GM18507 (cell line): ENCODE measurements at places on chromosomes 4 and X.

DNA sequence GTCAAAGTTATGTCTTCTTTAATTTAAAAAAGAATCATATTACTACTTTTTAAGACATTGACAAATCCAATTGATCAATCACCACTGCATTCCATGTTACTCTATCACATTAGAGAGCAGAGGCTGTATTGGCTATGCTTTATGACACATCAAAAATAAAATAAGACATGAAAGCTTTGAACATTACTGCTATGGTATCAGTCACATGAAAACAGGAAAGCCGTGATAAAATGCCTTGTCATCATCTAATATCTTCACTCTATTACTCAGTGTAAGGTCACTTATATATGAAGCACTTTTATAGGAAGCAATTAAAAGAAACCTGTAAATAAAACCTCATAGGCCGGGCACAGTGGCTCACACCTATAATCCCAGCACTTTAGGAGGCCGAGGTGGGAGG, 27.7 kb upstream of the CEP135 start:
- DNase-seq: no peak

DNA sequence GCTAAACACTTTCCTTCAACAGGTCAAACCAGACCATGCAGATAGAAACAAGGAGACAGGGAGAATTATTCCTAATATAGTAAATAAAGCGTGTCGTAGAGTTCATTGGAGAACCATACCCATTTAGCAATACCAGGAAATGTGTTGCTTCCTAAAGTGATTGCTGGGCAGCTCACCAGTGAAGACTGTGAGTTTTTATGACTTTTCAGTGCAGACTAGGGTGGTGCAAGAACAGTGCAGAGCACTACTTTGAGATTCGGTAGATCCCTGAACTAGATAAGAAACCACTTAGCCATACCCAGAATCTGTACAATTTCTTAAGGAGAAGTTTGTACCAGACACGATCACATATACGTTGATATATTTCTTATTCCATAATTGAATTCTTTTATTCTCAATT, 87.4 kb downstream of the EMCN start:
- no peak for DNase-seq

DNA sequence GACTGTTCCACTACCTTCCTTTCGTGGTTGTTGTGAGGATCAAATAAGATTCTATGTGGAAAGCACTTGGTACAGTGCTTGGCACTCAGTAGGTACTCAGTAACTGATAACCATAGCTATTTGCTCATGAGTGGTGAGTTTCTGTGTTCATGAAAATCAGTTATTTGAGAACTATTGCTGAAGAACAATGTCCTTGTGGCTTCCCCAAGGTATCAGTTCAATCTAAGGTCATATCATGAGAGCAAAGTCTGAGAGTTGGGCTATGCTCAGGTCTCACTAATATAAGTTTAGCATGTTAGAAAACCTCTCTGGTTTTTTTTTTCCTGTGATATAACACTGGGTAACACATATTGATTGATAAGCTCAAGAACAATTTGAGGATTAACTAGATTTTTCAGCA, 147.8 kb downstream of the GRIA3 start:
- DNase-seq: no peak

DNA sequence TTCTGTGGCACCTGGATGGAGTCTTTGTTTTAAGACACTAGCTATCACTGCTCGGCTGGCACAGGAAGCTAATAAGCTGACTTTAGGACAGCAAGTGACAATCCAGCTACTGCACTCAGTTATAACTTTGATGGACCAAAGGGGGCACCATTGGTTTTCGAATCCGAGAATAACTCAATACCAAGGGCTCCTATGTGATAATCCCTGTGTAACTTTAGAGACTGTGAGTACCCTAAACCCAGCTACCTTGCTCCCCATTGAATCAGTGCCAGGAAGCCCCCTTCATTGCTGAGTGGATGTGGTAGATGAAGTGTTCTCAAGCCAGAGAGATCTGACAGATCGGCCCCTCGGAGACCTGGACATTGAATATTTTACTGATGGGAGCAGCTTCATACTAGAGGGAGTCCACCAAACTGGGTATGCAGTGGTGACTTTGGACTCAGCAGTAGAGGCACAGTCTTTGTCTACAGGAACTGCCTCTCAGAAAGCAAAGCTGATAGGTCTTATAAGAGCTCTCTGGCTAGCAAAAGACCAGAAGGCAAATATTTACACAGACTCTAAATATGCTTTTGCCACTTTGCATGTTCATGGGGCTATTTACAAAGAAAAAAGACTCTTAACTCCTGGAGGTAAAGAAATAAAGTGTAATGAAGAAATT, 35.5 kb upstream of the UGT2B7 start:
- DNase-seq: no peak

- DNase-seq: no peak
These were observed 4.8 kb downstream of the TBC1D14 start for GRCh38 chr4:6914448-6914847.

DNA sequence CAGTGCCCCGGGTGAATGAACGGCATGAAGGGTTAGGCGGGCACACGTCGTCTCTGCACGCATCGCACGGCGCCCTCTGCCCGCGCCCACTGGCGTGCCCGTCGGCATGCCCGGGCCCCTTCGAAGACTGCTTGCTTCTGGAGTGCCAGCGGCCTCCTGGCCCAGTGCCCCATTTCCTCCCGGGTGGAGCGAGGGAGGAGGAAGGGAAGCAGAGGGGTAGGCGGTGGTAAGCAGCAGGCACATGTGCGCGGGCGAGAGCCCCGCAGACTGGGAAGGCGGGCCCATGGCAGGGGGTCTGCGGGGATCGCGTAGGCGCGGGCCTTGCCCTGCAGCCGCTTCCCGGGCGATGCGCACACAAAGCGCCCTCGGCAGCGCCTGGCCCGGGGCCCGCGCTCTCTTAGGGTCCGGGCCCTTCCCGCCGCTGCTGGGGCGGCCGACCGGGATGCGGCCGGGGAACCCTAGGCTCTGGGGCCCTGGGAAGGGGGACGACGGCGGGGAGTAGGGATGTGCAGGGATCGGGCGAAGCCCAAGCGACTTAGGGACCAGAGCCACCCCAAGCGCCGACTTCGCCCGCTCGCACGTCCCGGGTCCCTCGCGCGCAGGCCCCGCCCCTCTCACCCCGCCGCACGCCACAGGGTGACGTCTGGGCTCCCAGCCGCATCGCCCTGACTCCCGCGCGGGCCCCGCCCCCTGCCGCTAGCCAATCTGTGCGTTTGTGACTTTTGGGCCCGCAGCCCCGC, 866 bp upstream of the EMD start:
- DNase-seq: peak; percentile 47

GRCh38 chr4:101948951-101949350, 158.4 kb downstream of the BANK1 start:
- DNase-seq: no peak

GRCh38 chrX:151870602-151871001, 42.1 kb upstream of the MAGEA4 start:
- DNase-seq: no peak

DNA sequence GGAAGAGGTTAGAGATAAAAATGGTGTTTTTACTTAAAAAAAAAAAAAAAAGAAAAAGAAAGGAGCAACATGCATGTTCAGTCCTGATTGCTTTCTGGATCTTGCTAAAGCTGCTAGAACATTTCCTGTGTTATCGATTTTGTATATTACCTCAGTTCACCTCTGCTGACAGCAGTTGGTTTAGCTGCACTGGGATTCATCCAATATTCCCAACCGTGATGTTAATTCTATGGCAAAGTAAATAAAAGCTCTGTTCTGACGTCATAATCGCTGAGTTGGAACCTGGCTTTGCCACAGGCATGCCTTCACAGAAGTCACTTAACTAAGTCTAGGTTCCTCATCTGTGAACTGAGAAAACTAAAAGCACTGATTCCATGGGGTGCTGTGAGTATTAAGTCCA, 90.7 kb upstream of the SORBS2 start:
- DNase-seq: no peak

- DNase-seq: no peak
These were observed 86.8 kb downstream of the DIAPH2 start for GRCh38 chrX:96771486-96771885.

- DNase-seq: no peak
These were observed 65.8 kb downstream of the TAPT1 start for GRCh38 chr4:16160457-16160856.

GRCh38 chr4:85030156-85030555, 63.7 kb upstream of the WDFY3 start:
- no peak for DNase-seq

- DNase-seq: no peak
These were observed 61.1 kb upstream of the DCTD start for GRCh38 chr4:182978152-182978827.

DNA sequence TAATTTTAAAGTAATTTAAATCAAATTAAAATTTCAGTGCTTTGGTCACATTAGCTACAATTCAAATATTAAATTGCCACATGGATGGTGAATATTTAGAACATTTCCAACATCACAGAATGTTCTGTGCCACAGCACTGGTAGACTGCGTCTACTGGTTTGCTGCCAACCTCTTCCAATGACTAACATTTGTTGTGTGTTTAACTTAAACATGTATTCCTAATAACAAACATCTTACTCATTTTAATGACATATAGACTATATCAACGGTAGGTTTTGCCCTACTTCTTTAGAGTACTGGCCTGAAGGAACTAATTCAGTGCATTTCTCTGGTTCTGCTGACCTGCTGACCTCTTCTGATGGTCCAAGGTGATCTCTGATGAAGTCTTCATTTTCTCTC, 157.6 kb downstream of the DCK start:
- DNase-seq: no peak

DNA sequence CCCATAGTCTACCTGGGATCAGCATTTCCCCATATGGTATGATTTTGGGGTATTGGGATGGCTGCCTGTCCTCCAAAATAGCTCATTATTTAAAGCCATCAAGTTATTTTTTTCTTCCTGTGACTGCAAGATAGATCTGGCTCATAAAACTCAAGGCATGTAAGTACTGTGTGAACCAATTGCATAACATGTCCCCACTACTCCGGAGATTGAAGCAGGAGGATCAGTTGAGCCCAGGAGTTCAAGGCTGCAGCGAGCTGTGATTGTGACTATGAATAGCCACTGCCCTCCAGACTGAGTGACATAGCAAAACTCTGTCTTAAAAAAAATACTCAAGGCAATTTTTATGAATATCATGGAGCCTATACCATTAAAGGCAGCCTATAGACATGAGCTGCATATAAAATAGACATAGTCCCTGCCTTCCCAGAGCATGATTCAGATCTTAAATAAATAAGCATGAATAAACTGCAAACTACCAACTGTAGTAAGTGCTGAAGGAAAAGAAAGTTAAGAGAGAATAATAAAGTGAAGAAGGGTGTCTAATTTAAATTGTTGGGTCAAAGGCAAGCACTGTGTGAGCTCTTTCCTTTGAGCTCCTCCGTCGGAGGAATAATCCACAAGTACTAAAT, 16.9 kb upstream of the MMAA start:
- no peak for DNase-seq

DNA sequence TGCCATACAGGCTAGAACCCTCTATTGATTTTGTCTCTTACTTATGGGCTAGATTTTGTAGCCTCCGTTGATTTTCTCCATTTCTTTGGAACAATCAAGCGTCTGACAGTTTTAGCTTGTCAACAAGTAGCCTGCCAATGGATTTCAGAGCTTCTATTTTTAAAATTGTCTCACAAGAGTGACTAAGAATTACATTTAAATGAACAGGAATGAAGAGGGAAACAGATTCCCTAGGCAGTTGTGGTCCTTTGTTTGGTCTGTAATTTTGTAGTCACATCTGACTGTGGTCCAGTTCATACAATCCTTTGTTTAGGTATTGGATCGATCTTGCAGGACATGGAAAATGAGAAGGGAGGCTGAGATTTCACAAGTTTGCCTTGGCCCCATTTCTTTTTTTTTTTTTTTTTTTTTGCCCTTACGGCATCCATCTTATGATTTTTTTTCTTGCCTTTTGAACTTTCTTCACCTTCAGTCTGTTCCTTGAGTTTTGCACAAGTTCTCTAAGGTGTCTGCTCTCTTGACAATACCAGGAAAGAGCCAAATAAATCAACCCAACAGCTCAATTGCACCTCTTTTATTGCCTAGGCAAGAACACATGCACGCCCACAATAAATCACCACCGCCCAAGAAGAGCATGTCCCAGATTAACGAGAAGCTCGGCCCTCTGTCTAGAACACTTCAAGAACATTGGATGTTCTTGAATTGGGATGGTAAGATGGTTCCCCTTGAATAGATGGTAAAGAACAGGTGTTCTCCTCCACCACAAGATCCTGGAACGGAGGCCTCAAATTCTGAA, 86.5 kb upstream of the EGFL6 start:
- no peak for DNase-seq

DNA sequence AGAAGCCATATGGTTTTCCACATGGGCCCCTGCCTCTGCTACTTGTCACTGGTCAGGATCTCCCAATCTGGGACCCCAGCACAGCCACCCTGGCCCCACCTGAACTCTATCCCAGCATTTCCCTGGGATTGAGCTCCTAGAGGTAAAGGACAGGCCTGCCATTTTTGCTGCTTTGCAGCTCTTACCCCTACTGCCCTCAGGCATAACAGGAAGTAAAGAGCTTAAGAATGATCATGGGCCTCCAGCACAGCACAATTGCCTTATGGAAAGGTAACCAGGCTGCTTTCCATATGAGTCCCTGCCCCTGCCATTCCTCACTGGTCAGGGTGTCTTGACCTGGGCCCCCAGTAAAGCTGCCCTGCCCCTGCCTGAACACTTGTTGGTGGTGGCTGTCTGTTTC, 254.9 kb upstream of the ZCCHC13 start:
- DNase-seq: no peak

DNA sequence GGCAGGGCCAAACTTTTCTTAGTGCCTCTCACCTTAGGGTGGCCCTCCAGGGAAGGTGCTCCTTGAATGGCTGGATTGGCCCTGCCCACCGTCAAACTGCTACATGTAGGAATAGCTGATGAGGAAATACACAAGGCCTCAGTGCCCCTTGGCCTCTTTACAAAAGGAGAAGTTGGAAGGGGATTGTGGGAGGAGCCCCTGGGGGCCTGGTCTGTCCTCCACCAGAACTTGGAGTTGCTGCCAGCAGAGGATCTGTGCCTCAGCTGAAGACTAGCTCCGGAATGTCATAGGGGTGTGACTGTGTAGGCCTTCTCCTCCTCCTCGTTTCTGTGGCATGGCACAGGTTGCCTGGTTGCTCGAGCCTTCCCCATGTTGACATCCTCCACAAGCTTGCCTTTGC, 142.7 kb downstream of the AMMECR1 start:
- no peak for DNase-seq

- no peak for DNase-seq
These were observed 54.6 kb upstream of the CLDN34 start for GRCh38 chrX:9912351-9913145.

DNA sequence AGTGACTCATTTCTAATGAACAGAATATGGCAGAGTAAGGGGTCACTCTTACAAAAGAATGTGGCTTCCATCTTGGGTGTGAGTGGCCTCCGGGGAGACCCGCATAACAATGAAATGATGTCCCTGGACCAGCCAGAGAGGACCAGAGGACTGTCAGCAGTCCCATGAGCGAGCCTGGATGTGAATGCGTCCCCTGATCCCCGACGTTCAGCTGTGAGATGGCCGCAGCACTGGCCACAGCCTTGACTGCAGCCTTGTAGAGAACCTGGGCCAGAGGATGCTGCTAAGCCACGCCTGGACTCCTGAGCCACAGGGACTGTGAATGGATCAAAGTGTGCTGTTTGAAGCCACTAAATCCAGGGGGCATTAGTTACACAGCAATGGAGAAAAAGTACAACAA, 53.8 kb downstream of the MTNR1A start:
- DNase-seq: no peak
